Right atrium auricular region (tissue), 2 donors: ENCODE measurements at places on chromosomes 3 and 15. TPM values are rescaled to one million over a fixed set of nuclear protein-coding genes. Genes with fewer than 3 reads are reported as not detected.

DNA sequence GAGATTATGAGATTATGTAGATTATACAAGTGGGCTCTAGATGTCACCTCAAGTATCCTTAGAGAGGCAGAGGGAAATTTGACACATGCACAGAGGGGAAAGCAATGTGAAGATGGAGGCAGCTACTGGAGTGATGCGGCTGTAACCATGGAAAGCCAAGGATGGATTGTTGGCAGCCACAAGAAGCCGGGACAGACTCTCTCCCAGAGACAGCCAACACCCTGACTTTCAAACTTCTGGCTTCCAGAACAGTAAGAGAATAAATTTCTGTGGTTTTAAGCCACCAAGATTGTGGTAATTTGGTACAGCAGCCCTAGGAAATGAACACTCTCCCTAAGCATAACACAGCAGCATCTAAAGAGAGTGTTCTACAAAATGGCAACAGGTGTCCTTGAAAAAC, 34.4 kb upstream of the PRICKLE2 start:
- DNase-seq, result no peak
- H3K36me3 ChIP-seq, result no peaks in the 10 kb centered on the region
- no peaks in the 10 kb centered on the region for H3K27me3 ChIP-seq
- no peaks in the 10 kb centered on the region for H3K4me1 ChIP-seq
- H3K27ac ChIP-seq, result peak overlapping the region; percentile 44
- no peak overlapping the region for H3K4me3 ChIP-seq

DNA sequence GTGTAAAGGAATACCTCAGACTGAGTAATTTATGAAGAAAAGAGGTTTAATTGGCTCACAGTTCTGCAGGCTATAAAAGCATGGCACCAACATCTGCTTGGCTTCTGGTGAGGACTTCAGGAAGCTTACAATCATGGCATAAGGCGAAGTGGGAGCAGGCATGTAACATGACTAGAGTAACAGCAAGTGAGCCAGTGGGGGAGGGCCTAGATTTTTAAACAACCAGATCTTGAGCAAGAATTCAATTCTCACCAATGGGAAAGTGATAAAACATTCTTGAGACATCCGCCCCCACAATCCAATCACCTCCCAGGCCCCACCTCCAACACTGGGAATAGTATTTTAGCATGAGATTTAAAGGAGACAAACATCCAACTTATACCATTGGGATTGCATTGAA, 44.2 kb upstream of the BCL2A1 start:
- no peaks in the 10 kb centered on the region for H3K4me1 ChIP-seq
- H3K4me3 ChIP-seq, result no peak overlapping the region
- H3K27ac ChIP-seq, result no peak overlapping the region
- no peak for DNase-seq
- no peaks in the 10 kb centered on the region for H3K36me3 ChIP-seq

- no peaks in the 10 kb centered on the region for H3K27me3 ChIP-seq
- peak overlapping the region; percentile 90 for H3K27ac ChIP-seq
- no peak overlapping the region for H3K4me3 ChIP-seq
- no peak for DNase-seq
- no peaks in the 10 kb centered on the region for H3K36me3 ChIP-seq
Observed at GRCh38 chr3:126300001-126300760, 57.0 kb downstream of the KLF15 start.

GRCh38 chr15:91694131-91694830, 159.2 kb upstream of the SLCO3A1 start:
- H3K4me3 ChIP-seq, result peak overlapping the region; percentile 14
- H3K36me3 ChIP-seq, result no peaks in the 10 kb centered on the region
- H3K27me3 ChIP-seq, result no peaks in the 10 kb centered on the region
- peak; percentile 76 for DNase-seq

- DNase-seq, result no peak
Observed at GRCh38 chr3:194287374-194287773, 63.8 kb downstream of the CPN2 start.

- H3K36me3 ChIP-seq, result no peaks in the 10 kb centered on the region
- H3K4me1 ChIP-seq, result no peaks in the 10 kb centered on the region
- DNase-seq, result no peak
- H3K4me3 ChIP-seq, result no peak overlapping the region
Observed at GRCh38 chr3:13440204-13440817, 20.2 kb upstream of the NUP210 start.

DNA sequence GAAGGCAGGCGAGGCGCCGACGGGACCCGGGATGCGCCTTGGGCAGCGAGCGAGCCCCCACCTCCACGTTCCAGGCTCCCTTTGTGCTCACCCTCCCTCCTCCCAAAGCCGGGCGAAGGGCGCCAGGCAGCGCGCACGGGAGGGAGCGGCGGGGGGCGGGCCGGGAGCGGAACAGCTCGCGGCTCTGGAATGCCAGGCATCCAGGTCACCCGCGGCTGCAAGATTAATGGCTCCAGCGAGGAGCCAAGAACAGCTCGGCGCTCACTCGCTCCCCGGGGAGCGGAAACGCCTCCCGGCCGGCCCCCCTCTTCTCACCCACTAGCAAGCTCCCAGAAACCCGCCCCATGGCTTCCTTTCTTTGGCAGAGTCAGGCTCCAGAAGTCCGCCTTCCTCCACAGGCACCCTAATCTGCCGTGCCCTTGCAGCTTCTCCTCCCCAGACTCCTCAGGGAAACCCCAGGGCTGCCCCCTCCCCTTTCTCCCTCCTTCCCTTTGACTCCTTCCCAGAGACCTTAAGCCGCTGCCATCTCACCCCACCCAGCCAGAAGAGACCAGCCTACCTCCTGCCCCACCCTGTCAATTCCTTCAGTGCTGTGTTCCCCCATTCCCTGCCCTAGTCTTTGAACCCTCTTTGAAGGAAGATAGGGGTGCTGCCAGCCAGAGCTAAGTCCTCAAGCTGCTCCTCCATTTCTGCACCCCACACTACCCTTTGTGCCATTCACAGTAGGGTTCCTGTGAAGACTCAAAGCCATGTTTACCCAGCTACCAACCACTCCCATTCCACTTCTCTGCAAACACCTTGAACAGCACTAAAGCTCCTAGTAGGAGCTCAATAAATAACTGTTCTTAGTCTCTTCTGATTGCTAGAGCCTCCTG, 9.9 kb downstream of the AMOTL2 start:
- H3K27ac ChIP-seq, result peak overlapping the region; percentile 96
- H3K4me3 ChIP-seq, result peak overlapping the region; percentile 4
- peaks cover 100% of the 10 kb centered on the region for H3K4me1 ChIP-seq
- H3K27me3 ChIP-seq, result no peaks in the 10 kb centered on the region
- peaks cover 94% of the 10 kb centered on the region for H3K36me3 ChIP-seq

DNA sequence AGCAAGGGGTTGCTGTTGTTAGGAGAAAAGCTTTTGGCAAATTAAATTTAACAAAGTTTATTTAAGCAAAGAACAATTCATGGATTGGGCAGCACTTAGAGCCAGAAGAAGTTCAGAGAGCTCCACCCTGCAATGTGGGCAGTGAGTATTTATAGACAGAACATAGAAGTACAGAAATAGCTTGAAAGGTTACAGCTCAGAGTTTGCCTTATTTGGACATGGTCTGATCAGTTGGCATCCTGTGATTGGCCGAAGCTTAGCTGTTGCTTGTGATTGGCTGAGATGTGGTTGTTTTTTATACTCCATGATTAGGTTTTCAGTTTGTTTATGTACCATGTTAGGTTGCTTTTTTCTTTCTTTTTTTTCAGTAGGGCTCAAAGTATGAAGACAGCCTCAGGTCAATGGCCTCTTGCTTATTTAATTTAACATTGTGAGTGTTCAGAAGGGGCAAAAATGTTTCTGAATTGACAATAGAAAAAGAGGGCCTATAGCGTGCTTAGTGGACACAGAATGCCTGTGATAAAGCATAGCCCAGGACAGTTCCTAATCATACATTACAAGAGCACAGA, 293.8 kb downstream of the IGSF11 start:
- no peak for DNase-seq
- H3K4me3 ChIP-seq, result no peak overlapping the region
- H3K4me1 ChIP-seq, result no peaks in the 10 kb centered on the region
- no peaks in the 10 kb centered on the region for H3K27me3 ChIP-seq

DNA sequence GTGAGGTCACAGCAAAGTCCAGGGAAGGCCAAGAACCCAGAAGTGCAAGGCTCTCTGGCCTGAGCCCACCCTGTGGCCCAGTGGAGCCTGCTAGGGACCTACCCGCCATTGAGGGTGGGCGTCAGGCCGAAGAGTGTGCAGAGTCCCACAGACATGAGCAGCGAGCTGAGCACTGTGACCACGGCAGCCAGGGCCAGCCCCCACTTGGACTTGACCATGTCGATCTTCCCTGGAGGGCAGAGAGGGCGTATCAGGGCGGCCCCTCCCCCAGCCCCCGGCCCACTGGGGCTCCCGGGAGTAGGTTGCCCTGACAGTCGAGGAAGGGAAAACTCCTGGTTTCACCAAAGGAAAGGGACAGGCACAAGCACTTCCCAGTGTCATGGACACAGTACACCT, 44.6 kb downstream of the PTPN23 start:
- no peaks in the 10 kb centered on the region for H3K27me3 ChIP-seq
- H3K27ac ChIP-seq, result no peak overlapping the region
- H3K4me3 ChIP-seq, result no peak overlapping the region
- H3K36me3 ChIP-seq, result peaks cover 41% of the 10 kb centered on the region
- no peak for DNase-seq

- no peak overlapping the region for H3K4me3 ChIP-seq
- H3K36me3 ChIP-seq, result no peaks in the 10 kb centered on the region
- DNase-seq, result no peak
- H3K4me1 ChIP-seq, result peaks cover 8% of the 10 kb centered on the region
Observed at GRCh38 chr3:24550588-24550987, 55.9 kb upstream of the THRB start.

DNA sequence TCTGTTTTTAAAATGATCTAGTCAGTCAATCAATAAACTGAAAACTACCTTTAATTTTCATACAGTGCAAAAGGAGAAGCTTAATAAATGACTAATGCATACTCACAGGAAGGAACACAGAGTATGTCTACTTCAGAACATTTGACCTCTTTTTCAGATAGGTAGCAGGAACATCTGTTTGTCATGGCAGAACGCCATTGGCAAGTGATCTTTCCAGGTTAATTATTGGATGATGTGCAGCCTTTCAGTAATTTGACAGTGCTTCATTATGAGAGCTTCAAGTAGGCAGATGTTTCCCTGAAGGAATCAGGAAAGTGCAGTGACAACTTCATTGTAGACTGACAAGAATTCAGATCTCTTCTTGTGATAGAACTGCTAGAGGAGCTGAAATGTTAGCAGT, 325.0 kb downstream of the OTOL1 start:
- DNase-seq, result no peak
- H3K4me3 ChIP-seq, result no peak overlapping the region
- H3K4me1 ChIP-seq, result no peaks in the 10 kb centered on the region

GRCh38 chr15:51090753-51091152, 4.0 kb downstream of the TNFAIP8L3 start:
- H3K4me3 ChIP-seq, result no peak overlapping the region
- no peaks in the 10 kb centered on the region for H3K36me3 ChIP-seq
- H3K27ac ChIP-seq, result no peak overlapping the region
- H3K4me1 ChIP-seq, result no peaks in the 10 kb centered on the region

GRCh38 chr3:12884186-12884680, 42.9 kb upstream of the RPL32 start:
- no peaks in the 10 kb centered on the region for H3K27me3 ChIP-seq
- no peak for DNase-seq
- H3K4me3 ChIP-seq, result no peak overlapping the region
- no peaks in the 10 kb centered on the region for H3K36me3 ChIP-seq
- peak overlapping the region; percentile 16 for H3K27ac ChIP-seq
- H3K4me1 ChIP-seq, result peaks cover 8% of the 10 kb centered on the region

DNA sequence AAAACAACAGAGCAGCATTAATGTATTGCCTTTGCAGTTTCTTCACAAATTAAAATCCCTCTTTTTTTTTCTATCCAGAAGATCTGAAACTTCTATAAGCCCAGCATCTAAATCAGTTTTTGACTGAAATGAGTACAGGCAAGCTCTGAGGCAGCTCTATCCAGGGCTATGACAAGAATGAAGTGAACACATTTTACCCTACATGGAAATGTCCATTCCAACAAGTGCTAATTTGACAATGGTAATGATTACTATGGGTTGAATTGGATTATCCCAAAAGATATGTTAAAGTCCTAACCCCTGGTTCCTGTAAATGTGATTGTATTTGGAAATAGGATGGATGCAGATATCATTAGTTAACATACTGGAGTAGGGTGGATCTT, 115.7 kb downstream of the RPL22L1 start:
- no peak overlapping the region for H3K4me3 ChIP-seq
- no peaks in the 10 kb centered on the region for H3K27me3 ChIP-seq
- DNase-seq, result no peak
- no peak overlapping the region for H3K27ac ChIP-seq

- no peaks in the 10 kb centered on the region for H3K27me3 ChIP-seq
- H3K36me3 ChIP-seq, result no peaks in the 10 kb centered on the region
- DNase-seq, result no peak
- H3K4me3 ChIP-seq, result no peak overlapping the region
- H3K4me1 ChIP-seq, result no peaks in the 10 kb centered on the region
Observed at GRCh38 chr3:151843275-151843674, 29.4 kb downstream of the AADAC start.

DNA sequence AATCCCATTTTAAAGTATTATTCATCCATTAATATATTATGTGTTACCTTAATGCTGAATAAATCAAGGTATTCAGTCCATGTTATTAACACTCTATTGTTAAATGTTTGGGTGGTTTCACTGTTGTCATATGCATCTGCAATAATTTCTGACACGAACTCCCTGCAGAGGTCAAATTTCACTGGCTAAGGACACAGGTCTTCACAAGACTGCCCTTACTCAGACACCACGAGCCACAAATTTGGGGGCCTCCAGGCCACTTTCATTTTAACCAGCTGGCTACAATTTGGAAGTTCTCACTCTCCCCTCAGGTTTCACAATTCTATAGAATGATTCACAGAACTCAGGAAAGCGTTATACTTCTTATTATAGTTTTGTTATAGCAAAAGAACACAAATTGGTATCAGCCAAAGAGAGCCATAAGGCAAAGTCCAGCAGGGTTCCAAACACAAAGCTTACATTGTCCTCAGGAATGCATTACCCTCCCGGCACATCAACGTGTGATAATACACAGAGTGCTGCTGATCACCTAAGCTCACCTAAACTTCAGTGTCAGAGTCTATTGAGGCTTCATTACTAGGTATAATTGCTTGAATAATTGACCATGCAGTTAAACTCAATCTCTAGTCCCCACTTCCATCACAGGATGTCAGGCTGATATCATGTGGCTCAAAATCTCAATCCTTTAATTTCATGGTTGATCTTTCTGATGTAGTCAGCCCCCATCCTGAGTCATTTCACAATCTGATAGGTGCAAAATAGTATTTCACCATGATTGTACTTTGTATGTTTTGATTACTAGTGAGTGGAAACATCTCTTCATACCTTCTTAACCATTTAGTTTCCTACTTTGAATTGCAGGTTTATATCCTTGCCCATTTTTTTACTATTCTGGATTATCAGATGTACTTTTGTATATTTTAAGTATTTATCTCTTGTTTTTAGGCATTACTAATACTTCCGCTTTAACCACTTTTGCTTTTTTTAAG, 441.4 kb upstream of the AGTR1 start:
- H3K4me3 ChIP-seq, result no peak overlapping the region
- no peaks in the 10 kb centered on the region for H3K36me3 ChIP-seq
- no peaks in the 10 kb centered on the region for H3K27me3 ChIP-seq
- no peak overlapping the region for H3K27ac ChIP-seq

The GP5 gene
- total RNA-seq, result 0.08 TPM

The CTXN2 gene
- total RNA-seq, result not detected

The PIK3R4 gene
- total RNA-seq, result 24.4 TPM

The TICRR gene
- total RNA-seq, result not detected

The RETNLB gene
- total RNA-seq, result not detected

The REC114 gene
- not detected for total RNA-seq

The MITF gene
- 68.6 TPM for total RNA-seq

The PRICKLE2 gene
- total RNA-seq, result 18.4 TPM

The ERICH6 gene
- not detected for total RNA-seq

The GHRL gene
- not detected for total RNA-seq

The DAPK2 gene
- total RNA-seq, result 57.6 TPM
